ENCODE measurements at places on chromosomes 11 and 22.

DNA sequence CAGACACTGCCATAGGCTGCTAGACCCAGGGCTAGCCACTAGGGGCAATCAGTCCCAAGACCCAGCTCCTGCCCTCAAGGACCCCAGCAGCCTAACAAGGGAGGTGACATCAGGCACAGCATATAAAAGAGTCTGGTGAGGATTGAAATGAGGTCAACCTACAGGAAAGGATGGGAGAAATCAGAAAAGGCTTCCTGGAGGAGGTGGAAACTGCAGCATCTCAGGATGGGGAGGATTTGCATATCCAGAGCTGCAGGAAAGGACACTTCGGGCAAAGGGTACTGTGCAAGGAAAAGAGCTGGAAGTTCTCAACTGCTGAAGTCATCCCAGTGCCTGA is 2.9 kb upstream of the ARFGAP2 start:
- peak; percentile 50 for DNase-seq

DNA sequence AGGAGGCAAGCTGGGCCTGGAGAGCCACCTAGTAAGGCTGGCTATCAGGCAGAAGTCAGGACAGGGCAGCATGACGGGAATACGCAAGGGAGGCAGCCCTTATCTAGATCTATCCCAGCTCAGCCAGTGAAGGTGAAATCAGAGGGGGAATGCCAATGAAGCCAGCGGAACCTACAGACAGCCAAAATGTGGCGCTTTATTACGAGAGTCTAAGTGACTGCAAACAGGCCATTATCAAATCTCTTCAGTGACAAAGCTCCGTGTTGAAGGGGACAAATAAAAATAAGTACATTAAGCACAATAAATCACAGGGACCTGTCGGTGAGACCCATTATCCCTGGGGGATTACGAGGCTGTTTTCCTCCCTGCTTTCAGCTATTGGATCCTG is 22.8 kb downstream of the LARGE1 start:
- DNase-seq: no peak

- no peak for DNase-seq
These were observed 6.0 kb upstream of the CARD10 start for GRCh38 chr22:37525073-37525745.

DNA sequence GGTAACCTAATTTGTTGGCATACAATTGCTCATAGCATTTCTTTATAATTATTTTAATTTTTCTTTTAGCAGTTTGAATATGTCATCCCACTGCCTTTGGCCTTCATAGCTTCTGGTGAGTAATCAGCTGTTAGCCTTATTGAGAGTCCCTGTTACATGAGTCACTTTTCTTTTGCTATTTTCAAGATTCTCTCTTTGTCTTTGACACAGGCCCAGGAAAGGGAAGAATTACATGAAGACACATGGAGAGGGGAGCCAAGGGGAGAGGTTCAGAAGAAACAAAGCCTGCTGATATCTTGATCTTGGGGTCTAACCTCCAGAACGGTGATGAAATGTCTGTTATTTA is 418.2 kb downstream of the METTL15 start:
- no peak for DNase-seq

GRCh38 chr11:87463486-87464102 is 425.9 kb downstream of the TMEM135 start:
- no peak for DNase-seq

DNA sequence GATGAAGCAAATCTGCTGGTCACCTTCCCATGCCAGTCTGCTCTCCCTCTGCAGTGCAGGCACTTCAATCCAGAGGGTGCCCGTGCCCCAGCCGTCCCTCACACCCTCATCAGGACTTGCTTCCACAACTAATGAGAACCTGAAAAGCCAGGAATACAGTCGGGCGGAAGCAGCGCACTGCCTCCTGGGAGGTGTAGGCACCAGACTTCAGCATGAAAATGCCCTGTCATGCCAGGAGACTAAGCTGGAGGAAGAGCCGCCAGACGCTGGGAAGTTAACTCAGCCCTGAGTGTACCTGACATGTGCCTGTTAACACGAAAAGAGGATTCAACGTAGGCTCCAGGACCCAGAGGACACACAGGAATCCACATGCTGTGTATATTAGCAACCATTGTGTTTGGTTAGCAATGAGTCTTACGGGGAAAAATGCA is 40.1 kb upstream of the FLI1 start:
- DNase-seq: peak; percentile 85

DNA sequence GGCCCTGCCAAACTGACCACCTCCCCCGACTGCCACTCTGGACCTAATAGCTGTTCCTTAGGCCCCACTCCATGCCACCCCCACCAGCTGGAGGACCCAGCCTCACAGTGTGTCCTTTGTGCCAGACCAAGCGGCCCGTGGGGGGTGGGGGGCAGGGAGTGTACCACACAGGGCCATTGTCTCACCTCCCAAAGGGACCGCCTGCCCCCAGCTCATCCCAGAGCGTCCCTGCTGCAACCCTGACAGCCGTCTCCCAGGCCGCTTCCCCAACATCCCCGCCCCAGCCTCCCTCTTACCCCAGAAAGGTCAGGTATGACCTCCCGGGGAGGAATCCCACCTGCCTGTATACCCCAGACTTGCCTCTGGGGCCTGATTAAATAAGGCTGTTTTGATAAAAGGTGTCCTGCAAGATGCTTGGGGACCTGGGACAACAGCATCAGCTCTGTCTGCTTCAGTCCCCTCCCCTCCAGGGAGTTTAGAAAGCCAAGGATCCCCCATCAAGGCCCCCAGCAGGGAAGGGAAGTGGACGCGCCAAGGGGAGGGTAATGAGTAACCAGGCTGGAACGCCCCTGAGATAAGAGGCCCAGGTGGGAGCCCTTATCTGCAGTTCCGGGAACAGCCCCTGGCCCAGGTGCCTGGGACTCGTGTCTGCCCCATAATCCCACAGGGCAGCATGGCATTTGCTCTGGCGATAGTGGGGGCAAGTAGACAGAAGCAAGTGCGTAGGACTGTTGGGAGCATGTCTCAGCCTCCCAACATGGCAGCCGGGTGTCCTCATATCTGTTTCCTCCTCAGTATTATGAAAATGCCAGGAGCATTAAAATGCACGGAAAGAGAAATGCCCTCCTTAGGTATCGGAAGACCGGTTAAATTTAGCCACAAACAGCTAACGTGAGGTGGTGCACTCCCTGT is 9.0 kb downstream of the CDC42EP1 start:
- DNase-seq: peak; percentile 97
